EH (cell line): ENCODE measurements at places on chromosomes 2 and 18.

DNA sequence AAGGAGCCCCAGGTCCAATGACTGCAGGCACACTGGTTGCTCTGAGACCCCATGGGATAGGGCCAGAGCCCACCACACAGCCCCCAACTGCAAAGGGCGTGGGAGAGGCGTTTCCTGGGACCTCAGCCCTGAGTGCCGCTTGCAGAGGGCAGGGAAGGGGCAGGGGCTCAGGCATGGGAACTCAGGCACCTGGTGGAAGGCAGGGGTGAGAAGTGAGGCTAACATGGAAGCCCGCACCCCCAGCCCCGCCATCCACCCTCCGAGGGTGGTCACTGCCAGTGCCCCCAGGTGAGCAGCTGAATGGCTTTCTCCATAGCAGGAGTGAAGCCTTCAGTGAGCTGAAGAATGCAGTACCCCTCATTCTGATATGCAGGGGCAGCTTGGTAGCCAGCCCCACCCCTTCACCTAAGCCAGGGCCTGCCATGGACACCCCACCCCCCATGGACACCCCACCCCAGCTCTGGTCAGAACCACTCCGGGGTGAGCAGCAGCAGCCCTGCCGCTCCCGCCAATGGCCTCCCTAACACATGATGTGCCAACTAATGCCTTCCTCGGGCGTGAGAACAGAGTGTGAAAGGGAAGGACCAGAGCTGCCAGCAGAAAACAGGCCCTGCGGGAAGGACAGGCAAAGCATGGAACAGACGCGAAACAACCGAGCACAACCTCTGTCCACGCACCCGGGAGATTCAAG lies 6.6 kb downstream of the KIF1A start:
- DNase-seq: no peak

DNA sequence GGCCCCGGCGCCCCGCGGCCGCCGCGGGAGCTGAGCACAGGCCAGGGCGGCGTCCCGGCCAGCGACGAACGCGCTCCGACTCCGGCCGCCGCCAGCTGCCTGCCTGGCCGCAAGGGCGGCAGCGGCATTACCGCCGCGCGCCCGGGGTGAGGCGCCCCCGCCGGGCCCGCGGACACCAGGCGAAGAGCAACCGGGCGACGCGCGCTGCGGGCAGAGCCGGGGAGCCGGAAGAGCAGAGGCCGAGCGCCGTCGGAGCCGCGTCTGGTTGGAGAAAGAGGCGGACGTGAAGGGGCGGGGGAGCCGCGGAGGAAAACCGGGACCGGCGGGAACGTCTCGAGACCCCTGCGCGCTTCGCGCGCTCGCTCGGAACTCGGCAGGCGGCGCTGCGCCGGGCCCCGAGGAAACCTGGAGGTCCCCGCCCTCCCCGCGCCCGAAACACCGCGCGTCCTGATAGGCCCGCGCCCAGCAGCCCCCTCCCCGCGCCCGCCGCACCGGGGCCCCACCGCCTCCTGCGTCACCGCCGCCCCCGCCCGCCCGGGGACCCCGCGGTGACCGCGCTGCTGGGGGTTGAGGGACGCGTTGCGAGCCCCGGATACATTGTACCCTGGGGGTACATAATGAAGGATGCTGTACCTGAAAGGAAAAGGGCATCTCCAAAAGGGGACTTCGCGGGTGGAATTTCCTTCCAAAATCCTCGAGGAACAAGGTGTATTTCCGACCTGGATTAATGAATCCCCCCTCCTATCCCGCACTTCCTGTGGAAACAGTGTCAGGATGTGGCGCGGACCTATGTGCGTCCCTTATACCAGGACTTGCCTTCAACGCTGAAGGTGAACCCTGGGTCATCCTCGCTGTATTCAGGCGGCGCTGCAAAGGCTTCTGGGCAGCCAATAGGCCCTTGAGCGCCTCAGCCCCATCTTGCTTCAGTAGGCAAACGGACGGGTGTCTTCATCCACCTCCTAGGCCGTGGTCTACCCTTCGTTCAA lies 1.0 kb upstream of the B4GALT6 start:
- peak; percentile 45 for DNase-seq

- DNase-seq: peak; percentile 7
Observed at GRCh38 chr2:24228470-24228869, 53.6 kb downstream of the FAM228A start.

DNA sequence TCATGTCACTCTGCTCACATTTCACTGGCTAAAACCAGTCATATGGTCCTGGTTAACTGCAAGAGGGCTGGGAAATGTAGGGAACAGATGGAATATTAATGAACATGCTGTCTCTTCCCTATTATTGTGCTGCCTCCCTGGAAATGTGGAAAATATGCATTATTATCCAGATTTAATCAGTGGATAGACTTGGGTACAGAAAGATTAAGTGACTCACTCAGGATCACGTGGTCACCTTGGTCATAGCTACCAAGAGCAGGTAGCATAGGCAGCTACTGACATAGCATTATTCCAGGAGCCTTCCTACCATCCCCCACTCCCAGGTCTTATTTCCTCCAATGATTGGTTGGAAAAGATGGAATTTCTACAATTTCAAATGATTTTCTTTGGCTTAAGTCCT lies 141.1 kb downstream of the HRH4 start:
- no peak for DNase-seq

DNA sequence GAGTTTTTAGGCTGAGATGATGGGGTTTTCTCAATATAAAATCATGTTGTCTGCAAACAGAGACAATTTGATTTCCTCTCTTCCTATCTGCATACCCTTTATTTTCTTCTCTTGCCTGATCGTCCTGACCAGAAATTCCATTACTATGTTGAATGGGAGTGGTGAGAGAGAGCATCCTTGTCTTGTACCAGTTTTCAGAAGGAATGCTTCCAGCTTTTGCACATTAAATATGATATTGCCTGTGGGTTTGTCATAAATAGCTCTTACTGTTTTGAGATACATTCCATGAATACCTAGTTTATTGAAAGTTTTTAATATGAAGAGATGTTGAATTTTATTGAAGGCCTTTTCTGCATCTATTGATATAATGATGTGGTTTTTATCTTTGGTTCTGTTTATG lies 181.8 kb downstream of the GBX2 start:
- DNase-seq: peak; percentile 16

DNA sequence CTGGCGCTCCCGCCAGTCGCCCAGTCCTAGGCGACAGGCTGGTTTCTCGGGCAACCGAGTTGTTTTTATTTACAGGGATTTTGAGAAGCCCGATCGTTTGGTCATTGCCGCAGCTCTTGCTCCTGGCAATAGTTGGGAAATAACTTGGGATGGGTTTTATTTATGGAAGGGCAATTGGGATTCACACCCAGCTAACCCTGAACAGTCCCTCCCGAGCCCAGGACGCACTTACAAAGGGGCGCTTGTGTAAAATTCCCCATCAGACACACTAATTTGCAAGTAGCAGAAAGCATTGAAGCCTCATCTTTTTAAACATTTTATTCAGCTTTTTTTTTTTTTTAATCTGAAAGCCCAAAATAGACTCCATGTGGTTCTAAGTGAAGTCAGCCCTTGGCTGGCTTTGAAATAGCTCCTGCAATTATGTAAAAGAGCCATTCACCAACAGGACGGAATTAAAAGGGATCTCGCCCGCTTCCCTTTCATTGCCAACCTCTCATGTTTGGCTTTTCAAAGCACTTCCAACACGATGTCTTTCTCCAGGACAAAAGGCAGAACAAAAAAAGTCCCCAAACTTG lies 3.6 kb upstream of the GBX2 start:
- DNase-seq: peak; percentile 46

DNA sequence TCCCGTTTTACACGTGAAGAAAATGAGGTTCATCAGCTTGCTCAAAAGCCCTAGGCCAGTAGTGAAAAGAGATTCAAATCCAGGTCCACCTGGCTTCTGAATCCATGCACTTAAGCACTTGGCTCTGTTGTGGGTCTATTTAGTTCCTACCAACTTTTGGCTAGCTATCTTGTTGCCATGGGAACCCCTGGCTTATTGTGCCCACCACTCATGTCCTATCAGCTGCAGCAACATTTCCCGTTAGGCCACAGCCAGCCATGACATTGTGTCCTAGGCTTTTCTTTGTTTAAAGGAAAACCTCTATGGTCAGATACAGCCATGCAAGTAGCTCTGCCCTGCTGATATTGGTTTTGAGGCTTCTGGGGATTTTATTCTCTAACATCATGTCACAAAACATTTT lies 49.8 kb downstream of the PLEK start:
- no peak for DNase-seq

DNA sequence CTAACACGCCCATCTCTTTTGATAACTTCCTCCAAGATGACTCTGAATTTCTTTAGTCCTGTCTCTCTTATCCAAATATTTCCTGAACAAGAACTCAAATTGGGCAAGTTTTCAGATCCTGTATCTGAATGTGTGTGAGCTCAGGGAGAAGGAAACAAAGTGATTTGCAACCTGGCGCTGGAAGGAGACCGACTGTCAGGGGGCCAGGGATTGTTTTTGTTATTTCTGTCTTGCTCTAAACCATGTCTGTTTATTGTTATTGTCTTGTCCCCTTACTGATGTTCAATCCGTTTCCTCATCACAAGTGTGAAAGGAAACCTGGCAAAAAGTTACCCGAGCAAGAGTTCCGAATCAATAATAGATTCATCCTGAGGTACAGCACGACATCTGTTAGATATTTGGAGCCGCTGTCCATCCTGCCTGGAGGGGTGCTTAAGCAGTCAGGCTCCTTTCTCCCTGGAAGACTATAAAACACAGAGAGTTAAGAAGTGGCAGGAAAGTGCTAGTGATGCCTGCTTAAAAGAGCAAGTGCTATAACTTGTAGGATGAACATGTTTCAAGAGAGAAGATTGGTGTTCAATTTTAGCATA lies 132.5 kb upstream of the OSR1 start:
- DNase-seq: peak; percentile 2

DNA sequence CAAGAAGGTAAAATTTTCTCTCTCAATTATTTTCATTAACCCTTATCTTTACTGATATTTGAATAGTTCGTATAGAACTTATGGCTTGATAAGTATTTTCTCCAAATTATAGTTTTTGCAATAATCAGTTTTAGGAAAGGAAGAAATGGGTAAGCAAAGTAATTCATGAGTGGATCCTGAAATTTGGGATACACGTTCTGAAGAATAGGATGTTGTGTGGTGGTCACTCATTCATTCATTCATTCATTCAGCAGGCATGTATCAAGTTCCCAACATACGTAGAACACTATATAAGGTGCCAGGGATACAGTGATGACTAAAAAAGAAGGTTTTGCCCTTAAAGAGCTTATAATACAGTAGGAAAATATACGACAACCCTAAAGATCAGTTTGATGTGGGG lies 95.4 kb downstream of the PTRHD1 start:
- no peak for DNase-seq

DNA sequence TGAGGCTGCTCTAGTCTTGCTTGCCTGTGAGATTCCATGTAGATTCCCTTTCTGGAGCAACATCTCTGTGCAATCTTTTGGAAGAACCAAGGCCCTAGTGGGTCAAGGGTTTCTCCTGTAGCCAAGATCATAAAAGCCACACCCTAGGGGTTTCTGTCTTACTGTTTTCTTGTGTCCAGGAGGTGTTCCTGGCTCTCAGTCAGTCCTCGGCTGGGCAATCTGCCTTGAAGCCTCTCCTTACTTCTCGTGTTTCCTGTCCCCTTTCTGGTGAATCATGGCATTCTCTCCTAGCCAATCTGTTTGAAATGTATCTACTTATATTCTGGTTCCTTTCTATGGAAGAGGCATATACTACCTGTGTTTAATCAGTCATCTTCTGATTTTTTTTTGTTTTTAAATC lies 484.8 kb upstream of the UBE2E3 start:
- DNase-seq: peak; percentile 27

GRCh38 chr2:44981714-44982108 lies 27.5 kb downstream of the SIX2 start:
- peak; percentile 71 for DNase-seq

DNA sequence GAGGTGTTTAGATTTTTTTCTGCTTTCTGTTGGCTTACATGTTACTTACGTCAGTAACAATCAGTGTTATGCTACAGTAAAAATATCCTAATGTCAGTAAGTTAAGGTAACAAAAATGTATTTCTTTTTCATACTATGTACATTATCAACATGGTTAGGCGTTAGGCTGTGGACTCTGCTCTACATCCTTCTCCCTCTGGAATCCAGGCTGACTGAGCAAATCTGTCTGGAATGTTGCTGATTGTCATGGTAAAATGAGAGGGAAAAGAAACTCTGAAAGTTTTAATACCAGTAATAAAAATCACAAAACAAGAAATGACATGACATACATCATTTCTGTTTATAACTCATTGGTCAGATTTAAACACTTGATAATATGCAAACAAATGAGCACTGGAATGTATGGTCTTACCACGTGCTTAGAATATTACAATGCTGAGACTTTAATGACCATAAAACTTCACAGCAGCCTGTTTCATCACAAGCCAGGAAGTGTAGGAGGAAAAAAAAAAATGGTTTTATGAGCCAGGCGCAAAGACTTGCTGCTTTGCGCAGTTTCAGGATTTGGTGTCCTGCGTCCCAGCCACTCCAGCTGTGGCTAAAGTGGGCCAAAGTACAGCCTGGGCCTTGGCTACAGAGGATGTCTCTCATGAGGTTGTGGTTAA lies 252.4 kb downstream of the FSIP2 start:
- DNase-seq: no peak

- DNase-seq: no peak
Observed at GRCh38 chr2:240949791-240950705, 43.9 kb downstream of the CROCC2 start.

DNA sequence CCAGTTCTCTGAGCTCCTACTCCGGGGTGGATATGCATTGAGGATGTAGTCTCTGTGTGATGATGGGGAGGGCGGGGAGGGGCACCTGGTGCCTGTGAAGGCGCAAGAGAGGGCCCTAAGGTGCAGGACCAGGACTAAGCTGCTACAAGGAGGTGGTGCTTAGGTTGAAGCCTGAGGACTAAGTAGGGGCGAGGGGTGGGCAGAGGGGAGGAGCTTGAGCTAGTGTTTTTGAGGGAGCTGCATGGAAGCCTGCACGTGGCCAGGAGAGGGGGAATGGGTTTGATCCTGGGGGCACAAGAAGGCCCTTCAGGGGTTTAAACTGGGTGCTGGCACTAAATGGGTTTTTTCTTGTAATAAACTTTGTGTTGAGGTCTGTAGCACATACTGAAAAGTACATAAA lies 105.0 kb downstream of the UGGT1 start:
- no peak for DNase-seq

DNA sequence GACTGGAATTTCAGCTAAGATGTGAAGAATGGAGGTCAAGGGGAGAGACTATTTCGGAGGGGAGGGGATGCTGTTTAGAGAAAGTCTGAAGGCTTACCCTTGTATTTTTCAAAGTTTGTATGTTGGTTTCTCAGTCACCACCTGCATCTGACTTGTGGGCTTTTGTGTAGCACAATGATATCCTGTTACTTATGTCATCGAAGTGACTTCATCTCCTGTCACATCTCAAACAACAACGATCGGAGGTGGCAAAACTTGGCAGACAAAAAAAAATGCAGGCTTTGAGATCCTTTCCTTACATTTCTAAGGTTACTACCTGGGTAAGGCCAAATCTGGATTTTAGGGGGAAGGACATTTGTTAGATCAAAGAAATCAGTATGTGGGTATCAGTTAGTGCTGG lies 11.7 kb upstream of the CXCR4 start:
- DNase-seq: no peak
